GM23248 (cell line): ENCODE measurements at places on chromosomes 7 and 10. TPM values are rescaled to one million over a fixed set of nuclear protein-coding genes. Genes with fewer than 3 reads are reported as not detected.

- H3K27ac ChIP-seq = no peak overlapping the region
- no peaks in the 10 kb centered on the region for H3K27me3 ChIP-seq
- no peak overlapping the region for H3K4me3 ChIP-seq
- no peak for DNase-seq
- H3K4me1 ChIP-seq = peaks cover 19% of the 10 kb centered on the region
- H3K36me3 ChIP-seq = 0 out of 2 replicates have a peak, but pooled peaks cover 5% of the 10 kb centered on the region
Observed at GRCh38 chr7:47378728-47379395, 203.0 kb downstream of the TNS3 start.

GRCh38 chr10:11993834-11994468 is 48.7 kb downstream of the UPF2 start:
- no peak for DNase-seq
- H3K27me3 ChIP-seq = no peaks in the 10 kb centered on the region
- no peak overlapping the region for H3K4me3 ChIP-seq
- H3K4me1 ChIP-seq = no peaks in the 10 kb centered on the region
- H3K36me3 ChIP-seq = peaks cover 33% of the 10 kb centered on the region

Gene CALD1
- total RNA-seq = 674 and 698 TPM in 2 replicates

- H3K36me3 ChIP-seq = no peaks in the 10 kb centered on the region
- peak overlapping the region; percentile 87 for H3K4me3 ChIP-seq
- H3K27me3 ChIP-seq = no peaks in the 10 kb centered on the region
- peak; percentile 79 for DNase-seq
Observed at GRCh38 chr7:5429857-5430611, 6.4 kb upstream of the TNRC18 start.

Gene SUN3
- total RNA-seq = not detected in 2 replicates

Gene PALD1
- total RNA-seq = not detected in 2 replicates

GRCh38 chr10:27241010-27241651 is 534 bp upstream of the ACBD5 start:
- peak overlapping the region; percentile 79 for H3K4me3 ChIP-seq
- H3K27me3 ChIP-seq = no peaks in the 10 kb centered on the region
- H3K27ac ChIP-seq = peak overlapping the region; percentile 79
- peak; percentile 48 for DNase-seq

Gene CREB5
- 13.6 and 14.8 TPM in 2 replicates for total RNA-seq
